Left ventricle myocardium inferior (tissue), 1 donor: ENCODE measurements at places on chromosomes 12 and 14.

- DNase-seq, result no peak
These were observed 200.3 kb upstream of the PLEKHG7 start for GRCh38 chr12:92502417-92503028.

GRCh38 chr14:21072781-21073339, 2.8 kb downstream of the ARHGEF40 start:
- no peak for DNase-seq

- no peak for DNase-seq
These were observed 1.8 kb downstream of the CCDC85C start for GRCh38 chr14:99602054-99602787.

DNA sequence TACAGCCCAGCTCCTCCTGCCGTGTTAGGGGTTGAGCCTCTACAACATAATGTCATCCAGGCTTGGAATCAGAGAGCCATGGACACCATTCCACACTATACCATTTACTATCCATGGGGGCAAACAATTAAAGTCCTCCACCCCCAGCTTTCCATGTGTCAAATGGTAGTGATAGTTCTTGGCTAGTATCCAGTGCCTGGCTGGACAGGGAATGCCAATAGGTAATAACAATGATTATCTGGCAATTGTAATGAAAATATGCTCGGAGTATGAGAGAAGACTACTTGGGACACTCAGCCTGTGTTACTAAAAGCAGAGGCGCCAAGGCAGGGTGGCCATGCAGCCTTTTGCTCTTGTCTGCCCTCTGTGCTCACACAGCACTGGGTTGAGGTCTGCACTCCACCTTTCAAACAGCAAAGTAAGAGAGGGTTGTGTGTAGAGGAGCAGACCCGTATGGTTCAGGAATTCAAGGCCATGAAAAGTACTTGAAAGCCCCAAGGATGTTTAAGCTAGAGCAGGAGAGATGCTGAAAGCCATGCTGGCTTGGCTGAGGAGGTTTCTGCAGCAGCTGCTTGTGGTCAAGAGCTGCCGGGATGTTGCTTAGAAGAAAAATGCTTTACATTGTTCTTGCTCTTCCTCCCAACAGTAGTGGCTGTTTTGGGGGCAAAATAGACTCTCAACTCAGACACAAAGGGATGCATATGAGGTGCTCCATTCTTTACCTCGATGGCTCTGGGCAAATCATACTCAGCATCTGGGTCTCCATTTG, 10.6 kb downstream of the SERPINA3 start:
- no peak for DNase-seq

DNA sequence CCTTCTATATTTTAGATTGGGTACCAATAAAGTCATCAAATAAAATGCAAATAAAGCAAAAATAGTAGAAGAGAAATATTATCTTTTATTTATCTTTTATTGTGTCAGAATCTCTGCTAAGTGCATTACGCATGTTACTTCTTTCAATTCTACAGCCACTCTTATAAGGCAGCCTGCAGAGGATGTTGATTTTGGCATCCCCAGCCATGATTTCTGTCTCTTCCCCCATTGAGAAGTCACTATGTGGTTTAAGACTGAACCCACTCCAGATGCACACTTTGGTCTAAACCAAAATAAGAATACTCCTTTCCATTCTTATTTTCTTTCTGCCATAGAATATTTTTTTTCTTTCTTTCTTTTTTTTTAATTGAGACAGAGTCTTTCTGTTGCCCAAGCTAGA, 56.0 kb upstream of the ACSS3 start:
- no peak for DNase-seq

GRCh38 chr12:5624486-5625272, 192.8 kb downstream of the NTF3 start:
- no peak for DNase-seq

GRCh38 chr14:104224506-104225277, 86.3 kb downstream of the KIF26A start:
- DNase-seq, result no peak

GRCh38 chr12:71766202-71766601, 11.5 kb downstream of the RAB21 start:
- no peak for DNase-seq

DNA sequence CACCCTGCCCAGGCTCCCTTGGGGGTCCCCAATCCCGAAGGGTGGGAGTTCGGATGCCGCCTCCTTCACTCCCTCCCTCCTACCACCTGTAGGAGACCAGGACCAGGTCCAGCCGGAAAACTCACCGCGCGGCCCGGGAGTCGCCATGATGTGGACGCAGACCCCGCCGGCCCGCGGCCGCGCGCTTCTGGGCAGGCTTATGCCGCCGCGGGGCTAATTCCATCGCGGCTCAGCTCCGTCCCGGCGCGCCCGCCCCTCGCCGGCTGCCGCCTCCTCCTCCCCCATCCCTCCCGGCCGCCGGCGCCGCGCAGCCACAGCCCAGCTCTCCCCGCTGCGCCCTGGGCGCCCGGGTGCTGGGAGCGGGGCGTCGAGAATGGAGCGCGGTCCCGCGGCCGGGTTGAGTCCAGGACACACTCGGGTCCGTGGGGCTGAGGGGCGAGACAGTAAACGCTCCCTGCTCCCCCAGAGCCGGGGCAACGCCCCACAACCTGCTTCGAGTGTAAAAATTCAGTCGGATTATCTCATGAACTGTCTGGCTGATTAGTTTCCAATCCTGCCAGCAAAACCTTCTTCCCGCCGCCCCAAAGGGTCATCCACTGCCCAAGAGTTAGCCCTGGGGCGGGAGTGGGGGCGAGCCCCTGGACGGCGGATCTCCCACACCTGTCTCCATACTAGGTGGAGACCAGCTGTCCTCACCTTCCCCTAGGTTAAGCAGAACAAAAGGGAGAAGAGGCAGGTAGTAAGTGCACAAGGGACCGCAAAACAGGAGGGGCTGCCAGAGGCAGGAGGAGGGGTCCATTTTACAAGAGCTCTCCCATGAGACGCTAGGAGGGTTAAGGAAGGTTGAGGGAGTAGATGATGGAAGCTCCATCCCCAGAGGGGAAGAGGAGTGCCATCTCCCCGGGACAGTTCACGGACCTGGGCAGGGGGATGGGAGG, at the start of gene ANO2:
Gene ANO2 (minus strand): TSS at position 189 of the 938 bp plus-strand sequence. CDS start 42 bp downstream, at position 147.
- no peak for DNase-seq

DNA sequence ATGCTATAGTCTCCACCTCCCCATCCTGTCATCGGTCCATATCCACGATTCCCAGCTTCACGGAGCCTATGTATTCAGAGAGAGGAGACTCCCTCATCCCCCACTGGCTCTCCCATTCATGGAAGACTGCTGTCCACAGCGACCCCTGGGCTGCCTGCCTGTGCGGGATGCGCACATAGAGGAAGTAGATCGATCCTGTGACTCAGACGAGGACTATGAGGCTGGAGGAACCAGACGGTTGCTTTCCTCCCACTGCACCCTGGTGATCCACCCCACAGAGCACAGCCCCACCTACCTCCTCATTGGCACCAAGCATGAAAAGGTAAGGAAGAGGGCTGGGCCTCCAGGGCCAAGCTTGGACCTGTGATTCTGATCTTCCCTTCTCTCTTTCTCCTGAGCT, 24.4 kb downstream of the PIGH start:
- no peak for DNase-seq

- no peak for DNase-seq
These were observed 442.4 kb upstream of the MGAT4C start for GRCh38 chr12:86698641-86698980.

DNA sequence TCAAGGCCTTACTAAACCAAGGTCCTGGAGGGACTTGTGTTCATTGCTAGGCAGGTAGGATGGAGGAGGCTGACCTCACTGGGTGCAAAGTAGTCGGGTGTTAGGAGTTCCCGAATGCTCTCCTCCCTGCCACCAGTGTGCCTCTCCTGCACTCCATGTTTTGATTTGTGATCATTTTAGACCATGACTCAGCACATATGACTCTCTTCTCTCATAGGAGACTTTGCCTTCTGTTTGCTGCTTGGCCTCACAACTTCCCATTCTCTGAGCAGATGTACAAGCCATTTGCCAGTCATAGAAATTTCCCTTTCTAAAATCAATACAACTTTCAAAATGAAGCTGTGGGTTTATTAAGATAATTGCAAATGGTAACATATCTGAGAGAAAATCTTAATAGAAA, 46.6 kb upstream of the LRIG3 start:
- DNase-seq, result no peak

DNA sequence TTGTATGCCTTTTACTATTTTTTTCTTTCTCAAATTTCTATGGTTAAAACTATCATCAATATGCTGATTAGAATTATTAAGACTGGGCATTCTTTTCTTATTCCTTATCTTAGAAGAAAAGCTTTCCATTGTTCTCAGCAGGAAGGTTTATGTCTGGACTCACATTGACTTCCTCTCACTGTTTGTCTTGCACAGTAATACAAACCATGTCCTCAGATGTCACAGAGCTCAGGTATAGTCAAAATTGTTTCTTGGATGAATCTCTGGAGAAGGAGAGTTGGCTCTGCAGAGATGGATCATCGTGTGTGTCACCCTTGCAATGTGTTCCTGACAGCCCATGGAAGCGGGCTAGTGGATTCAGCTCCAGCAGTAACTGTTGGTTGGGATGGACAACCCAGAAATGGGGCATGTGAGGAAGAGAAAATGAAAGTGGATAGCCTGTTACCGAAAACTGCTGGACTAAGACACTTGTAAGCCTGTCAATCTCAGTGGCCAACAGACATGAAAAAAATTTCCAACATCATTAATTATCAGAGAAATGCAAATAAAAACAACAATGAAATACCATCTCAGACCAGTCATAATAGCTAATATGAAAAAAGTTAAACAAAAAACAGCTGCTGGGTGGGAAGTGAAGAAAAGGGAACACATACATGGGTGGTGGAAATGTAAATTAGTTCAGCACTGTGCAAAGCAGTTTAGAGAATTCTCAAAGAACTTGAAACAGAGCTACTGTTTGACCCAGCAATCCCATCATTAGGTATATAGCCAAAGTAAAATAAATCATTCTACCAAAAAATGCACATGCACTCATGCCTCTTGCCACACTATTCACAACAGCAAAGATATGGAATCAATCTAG, 967.8 kb downstream of the TMEM121 start:
- no peak for DNase-seq

DNA sequence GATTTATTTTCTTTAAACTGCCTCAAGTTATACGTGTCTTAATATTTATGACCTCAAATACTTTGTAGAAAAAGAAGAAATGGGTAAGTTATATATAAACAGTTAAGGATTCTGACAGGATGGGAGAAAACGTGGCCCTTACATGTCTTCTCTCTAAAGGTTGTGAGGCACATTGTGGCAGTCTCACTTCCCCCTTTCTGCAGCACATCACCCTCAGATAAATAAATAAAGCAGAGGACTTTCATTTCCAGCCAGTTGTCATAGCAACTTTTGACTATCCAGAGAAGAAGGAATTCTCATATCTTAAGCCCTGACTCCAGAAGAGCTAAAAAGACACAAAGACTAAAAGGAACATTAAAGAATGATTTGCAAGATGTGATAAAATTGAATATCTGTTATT, 28.8 kb upstream of the CEP83 start:
- no peak for DNase-seq

GRCh38 chr14:55519473-55520080, 60.4 kb upstream of the KTN1 start:
- no peak for DNase-seq
